ENCODE measurements at places on chromosomes 4 and X.

GRCh38 chrX:46582966-46583365 lies 9.4 kb downstream of the CHST7 start:
- no peak for DNase-seq

GRCh38 chr4:185796176-185796575 lies 15.8 kb downstream of the SORBS2 start:
- no peak for DNase-seq

DNA sequence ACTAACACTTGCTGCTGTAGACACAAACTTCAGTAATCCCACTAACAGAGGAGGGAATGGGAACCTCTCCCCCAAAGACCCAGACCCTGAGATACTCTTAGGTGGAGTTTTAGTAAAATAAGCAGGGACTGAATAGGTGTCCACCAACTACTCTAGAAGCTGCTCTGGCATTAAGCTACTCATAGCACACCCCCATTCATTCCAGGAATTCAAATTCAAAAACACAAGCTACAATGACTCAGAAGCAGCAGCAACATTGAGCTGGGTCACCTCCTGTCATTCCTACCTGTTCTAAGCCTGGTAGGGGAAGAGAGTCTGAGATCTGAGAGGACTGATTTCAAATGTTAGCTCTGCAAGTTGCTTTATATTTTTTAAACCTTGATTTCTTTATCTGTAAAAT lies 135.4 kb upstream of the FRMPD4 start:
- no peak for DNase-seq

GRCh38 chrX:25048178-25048577 lies 32.4 kb upstream of the ARX start:
- no peak for DNase-seq

DNA sequence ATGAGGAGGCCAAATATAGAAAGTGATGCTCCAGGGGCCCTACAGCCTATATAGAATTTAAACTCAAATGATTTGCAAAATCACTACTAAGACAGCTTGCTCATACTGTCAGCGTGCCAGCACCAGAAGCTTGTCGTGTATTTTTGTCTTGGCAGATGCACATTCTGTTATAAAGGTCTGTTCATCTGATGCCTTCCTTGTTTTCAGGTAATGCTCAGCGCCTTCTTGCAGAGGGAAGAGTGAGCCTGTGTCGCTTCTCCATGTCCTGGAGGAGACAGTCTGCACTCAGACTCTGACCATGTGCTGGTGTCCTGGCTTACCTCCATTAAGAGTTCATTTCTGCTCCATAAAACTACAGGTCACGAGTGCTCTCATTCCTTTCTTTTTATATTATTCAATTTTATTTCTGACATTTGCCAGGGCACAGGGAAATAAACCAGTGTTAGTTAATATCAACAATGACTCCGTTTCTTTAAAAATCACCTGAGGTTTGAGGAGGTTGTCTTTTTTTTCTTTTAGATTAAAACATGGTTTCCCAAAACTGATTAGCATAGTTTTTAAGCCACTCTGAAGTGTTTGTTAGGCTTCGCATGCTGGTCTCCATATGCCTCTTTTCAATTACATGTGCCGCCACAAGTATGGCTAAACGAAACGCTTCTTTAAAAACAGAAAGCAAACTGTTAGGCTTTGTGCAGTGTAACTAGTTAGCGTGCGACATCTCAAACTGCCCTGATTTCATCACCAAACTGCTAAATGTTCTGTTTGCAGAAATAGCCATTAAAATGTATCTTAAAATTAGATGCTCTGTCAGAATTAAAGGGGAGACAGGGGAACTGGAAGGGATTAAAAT lies 215.2 kb upstream of the GK2 start:
- DNase-seq = no peak

DNA sequence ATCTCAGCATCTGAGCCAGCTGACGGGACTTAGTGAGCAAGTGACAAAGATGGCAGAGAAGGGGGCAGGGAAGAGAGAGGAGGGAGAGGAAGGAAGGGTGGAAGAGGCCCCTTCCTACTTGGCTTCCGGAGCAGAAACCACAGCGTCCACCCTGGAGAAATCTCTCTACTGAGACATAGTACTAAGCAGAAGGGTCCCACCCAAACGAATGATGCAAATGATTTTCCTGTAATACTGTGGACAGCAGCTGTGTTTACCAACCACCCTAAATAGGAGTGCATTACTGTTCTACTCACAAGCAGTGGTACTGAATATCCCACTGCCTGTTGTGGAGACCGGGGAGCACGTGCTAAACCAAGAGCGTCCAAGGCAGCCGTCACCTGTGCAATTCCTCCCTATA lies 29.4 kb downstream of the DTHD1 start:
- no peak for DNase-seq

GRCh38 chr4:183157215-183157614 lies 58.2 kb downstream of the WWC2 start:
- no peak for DNase-seq

GRCh38 chr4:32858361-32858760 lies 2138.2 kb downstream of the PCDH7 start:
- no peak for DNase-seq

DNA sequence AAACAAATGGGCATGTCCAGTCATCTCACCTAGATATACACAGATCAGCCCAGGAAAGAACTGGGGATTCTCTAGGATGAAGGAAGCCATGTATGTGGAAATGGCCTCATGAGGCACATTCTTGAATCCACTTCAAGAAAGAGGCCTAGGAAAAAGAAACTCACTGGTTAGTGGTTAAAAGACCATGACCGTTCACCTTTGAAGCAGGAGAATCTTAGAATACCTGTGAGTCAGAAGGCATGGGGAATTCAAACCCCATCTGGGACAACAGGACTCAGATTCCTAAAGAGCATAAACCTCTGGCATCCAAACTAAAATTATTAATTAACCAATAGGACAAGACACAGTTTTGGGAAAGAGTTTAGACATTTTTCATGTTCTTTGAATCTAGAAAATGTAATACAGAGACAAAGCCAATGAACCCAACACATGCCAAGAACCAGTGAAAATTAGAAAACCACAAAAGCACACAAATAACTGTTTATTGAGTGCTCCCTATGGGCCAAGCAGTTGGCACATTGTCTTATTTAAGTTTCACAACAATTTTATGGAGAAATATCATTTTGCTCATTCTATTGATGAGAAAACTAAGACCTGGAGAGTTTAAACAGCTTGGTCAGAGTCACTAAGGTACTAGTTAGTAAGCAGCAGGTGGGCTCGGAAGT lies 97.5 kb downstream of the NPNT start:
- DNase-seq = no peak

DNA sequence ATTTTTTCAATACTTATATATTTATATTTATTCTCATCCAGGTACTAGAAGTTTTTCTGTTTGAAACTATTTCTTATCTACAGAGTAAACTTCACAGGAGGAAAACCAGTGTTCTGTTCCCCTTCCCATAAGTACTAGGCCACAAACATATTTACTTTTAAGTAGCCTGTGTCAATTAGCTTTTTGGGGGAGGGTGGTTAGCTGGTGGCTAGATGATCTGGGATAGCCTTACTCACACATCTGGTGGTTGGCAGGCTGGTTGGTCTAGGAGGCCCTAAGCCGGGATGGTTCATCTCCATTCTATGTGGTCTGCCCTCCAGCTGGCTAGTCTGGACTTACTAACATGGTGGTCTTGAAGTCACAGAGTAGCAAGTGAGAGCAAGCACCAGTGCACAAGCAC lies 6.2 kb downstream of the JADE3 start:
- no peak for DNase-seq
